Gastroesophageal sphincter (tissue), 4 donors: ENCODE measurements at places on chromosomes 11 and 22. TPM values are rescaled to one million over a fixed set of nuclear protein-coding genes. Genes with fewer than 3 reads are reported as not detected.

Gene VPREB1
- total RNA-seq, result not detected

- no peaks in the 10 kb centered on the region for H3K36me3 ChIP-seq
- H3K27ac ChIP-seq, result no peak overlapping the region
Observed at GRCh38 chr11:119772641-119773415, 43.8 kb upstream of the NECTIN1 start.

- no peaks in the 10 kb centered on the region for H3K27me3 ChIP-seq
- no peaks in the 10 kb centered on the region for H3K4me1 ChIP-seq
- no peak for ATAC-seq
- no peaks in the 10 kb centered on the region for H3K36me3 ChIP-seq
Observed at GRCh38 chr11:124657904-124658303, 15.6 kb downstream of the SIAE start.

DNA sequence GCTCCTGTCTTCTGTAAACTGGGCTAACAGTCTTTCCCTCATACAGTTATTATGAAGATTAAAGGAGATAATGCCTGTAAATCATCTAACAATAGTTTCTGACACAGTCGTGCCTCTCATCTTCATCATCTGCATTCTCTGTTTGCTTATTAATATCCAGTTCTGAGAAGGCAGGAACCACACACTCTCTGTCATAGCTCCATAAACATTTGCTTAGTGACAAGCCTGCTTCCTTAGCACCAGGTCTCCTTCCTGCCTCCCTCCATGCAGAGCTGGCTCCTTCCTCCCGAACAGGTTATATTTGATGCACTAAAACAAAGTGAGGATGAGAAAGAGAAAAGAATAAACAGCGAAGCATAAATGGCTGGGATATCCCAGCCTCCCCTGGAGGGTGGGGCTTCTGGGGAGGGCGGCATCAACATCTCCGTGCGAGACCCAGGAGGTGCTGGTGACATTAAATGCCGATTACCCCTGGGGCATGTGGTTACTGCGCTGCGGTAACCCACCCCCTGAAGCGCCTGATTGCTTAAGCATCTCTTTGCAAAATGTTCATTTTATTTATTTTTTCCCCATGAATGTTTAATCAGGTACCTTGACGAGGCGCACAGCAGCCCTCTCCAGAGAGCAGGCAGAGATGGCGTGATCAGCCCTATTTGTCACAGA, 404.9 kb downstream of the NXPE2 start:
- H3K27ac ChIP-seq, result no peak overlapping the region
- ATAC-seq, result no peak

Gene CADM1
- 10.4 TPM for total RNA-seq

Gene PKDREJ
- 0.23 TPM for total RNA-seq

DNA sequence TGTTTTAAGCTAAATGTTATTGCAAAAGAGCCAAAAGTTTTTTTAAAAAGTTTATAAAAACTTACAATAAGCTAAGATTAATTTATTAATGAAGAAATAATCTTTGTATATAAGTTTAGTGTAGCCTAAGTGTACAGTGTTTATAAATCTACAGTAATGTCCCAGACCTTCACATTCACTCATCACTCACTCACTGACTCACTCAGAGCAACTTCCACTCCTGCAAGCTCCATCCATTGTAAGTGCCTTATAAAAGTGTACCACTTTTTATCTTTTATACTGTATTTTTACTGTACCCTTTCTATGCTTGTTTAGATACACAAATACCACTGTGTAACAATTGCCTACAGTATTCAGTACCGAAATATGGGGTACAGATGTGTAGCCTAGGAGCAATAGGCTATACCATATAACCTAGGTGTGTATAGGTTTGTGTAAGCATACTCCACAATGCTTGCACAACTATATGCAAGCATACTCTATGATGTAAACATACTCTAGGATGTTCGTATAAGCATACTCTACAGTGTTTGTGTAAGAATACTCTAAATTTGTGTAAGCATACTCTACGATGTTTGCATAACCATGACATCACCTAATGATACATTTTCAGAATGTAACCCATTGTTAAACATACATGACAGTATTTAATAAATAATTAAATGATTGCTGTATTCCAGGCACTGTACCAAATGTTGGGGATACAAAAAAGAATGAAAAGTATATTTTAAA, 953.0 kb downstream of the KCNA4 start:
- no peaks in the 10 kb centered on the region for H3K36me3 ChIP-seq
- no peaks in the 10 kb centered on the region for H3K27me3 ChIP-seq
- H3K4me1 ChIP-seq, result no peaks in the 10 kb centered on the region
- H3K27ac ChIP-seq, result no peak overlapping the region
- no peak overlapping the region for H3K4me3 ChIP-seq

- no peak overlapping the region for H3K27ac ChIP-seq
- no peak overlapping the region for H3K4me3 ChIP-seq
- no peaks in the 10 kb centered on the region for H3K36me3 ChIP-seq
- no peak for ATAC-seq
Observed at GRCh38 chr11:94672636-94673035, 95.5 kb upstream of the AMOTL1 start.

Gene SLC6A5
- total RNA-seq, result not detected

Gene SCN3B
- total RNA-seq, result 0.77 TPM

Gene OR8D1
- total RNA-seq, result not detected

DNA sequence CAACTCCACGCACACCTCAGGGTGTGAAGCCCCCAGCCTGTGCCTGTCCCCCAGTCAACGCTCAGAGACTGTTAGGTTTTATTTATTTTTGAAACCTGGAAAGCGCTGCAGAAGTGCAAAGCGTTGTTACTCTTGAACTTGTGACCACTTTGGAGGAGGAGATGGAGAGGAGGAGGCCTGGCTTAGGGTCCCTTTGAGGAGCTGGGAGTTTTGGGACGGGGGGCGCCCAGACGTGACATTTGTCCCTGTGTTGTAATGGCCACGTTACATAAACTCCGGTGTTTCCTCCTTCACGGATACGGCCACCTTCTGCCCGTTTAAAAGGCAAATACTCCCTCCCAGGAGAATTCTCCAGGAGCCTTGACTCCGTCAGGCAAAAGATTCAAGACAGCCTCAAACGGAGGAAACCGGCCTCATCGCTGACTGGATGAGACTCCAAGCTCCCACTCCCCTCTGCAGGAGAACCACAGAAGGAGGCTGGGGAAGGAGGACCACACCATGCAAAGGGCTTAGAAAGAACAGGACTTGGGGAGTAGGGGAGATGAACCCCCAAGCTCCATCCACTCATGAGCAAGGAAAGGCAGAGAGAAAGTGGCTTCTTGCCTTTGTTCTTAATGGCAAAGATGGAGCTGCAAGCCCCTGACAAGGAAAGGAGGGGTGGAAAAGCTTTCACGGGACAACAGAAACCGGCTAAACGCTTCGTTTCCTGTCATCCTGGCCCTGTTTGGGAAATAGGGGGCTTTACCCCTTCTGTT, 630 bp downstream of the PIK3IP1 start:
- peak overlapping the region; percentile 99 for H3K27ac ChIP-seq
- peaks cover 31% of the 10 kb centered on the region for H3K4me1 ChIP-seq
- H3K36me3 ChIP-seq, result peaks cover 29% of the 10 kb centered on the region
- ATAC-seq, result no peak

- no peak overlapping the region for H3K4me3 ChIP-seq
- no peaks in the 10 kb centered on the region for H3K36me3 ChIP-seq
- H3K27me3 ChIP-seq, result peaks cover 74% of the 10 kb centered on the region
- H3K27ac ChIP-seq, result no peak overlapping the region
Observed at GRCh38 chr11:120064341-120064740, 73.6 kb downstream of the TRIM29 start.

Gene C11orf86
- total RNA-seq, result not detected

GRCh38 chr11:74754507-74755252, 6.0 kb downstream of the RNF169 start:
- H3K4me1 ChIP-seq, result peaks cover 18% of the 10 kb centered on the region
- no peaks in the 10 kb centered on the region for H3K27me3 ChIP-seq
- H3K27ac ChIP-seq, result peak overlapping the region; percentile 32
- ATAC-seq, result no peak

Gene OR52N4
- total RNA-seq, result 0.40 TPM

GRCh38 chr11:44171518-44171917, 76.0 kb downstream of the EXT2 start:
- H3K4me3 ChIP-seq, result no peak overlapping the region
- no peaks in the 10 kb centered on the region for H3K27me3 ChIP-seq
- ATAC-seq, result no peak
- H3K36me3 ChIP-seq, result peaks cover 20% of the 10 kb centered on the region

Gene FGF19
- not detected for total RNA-seq

- H3K4me3 ChIP-seq, result no peak overlapping the region
- ATAC-seq, result no peak
- H3K36me3 ChIP-seq, result no peaks in the 10 kb centered on the region
Observed at GRCh38 chr22:25334162-25334490, 114.7 kb downstream of the CRYBB2 start.

Gene PKP3
- 0.67 TPM for total RNA-seq

- no peak for ATAC-seq
- no peak overlapping the region for H3K27ac ChIP-seq
- H3K27me3 ChIP-seq, result no peaks in the 10 kb centered on the region
- no peak overlapping the region for H3K4me3 ChIP-seq
- H3K4me1 ChIP-seq, result no peaks in the 10 kb centered on the region
Observed at GRCh38 chr11:130808541-130808940, 107.7 kb downstream of the SNX19 start.

DNA sequence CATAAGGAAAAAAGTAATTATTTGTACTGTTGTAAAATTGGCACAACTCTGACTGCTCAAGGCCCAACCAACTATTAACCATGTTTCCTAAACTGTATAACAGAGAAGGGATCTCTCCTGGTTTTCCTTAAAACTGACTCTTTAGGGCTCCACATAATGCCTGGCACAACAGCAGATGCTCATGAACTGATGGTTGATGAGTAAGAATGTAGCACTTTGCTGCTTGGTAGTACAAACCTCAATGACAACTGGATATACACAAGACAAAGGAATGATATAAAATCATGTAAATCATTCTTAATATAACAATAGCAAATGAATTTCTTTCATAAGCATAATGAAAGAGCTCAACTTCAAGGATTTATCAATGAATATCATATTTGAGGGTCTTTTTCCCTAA, 11.7 kb downstream of the MSANTD2 start:
- H3K36me3 ChIP-seq, result no peaks in the 10 kb centered on the region
- H3K27ac ChIP-seq, result no peak overlapping the region
- H3K27me3 ChIP-seq, result no peaks in the 10 kb centered on the region
- peaks cover 15% of the 10 kb centered on the region for H3K4me1 ChIP-seq
- no peak for ATAC-seq
- no peak overlapping the region for H3K4me3 ChIP-seq

- no peak overlapping the region for H3K27ac ChIP-seq
- no peak overlapping the region for H3K4me3 ChIP-seq
- no peak for ATAC-seq
- no peaks in the 10 kb centered on the region for H3K4me1 ChIP-seq
Observed at GRCh38 chr11:124884340-124884739, 13.3 kb downstream of the ROBO4 start.

GRCh38 chr11:36349351-36350136, 53.5 kb downstream of the PRR5L start:
- ATAC-seq, result no peak
- H3K36me3 ChIP-seq, result no peaks in the 10 kb centered on the region
- H3K4me1 ChIP-seq, result no peaks in the 10 kb centered on the region
- H3K4me3 ChIP-seq, result no peak overlapping the region
- peaks cover 13% of the 10 kb centered on the region for H3K27me3 ChIP-seq

Gene GSTT2
- not detected for total RNA-seq
